ENCODE measurements at places on chromosomes 2 and 18.

- no peak for DNase-seq
Observed at GRCh38 chr2:232628466-232629128, 4.8 kb upstream of the EFHD1 start.

DNA sequence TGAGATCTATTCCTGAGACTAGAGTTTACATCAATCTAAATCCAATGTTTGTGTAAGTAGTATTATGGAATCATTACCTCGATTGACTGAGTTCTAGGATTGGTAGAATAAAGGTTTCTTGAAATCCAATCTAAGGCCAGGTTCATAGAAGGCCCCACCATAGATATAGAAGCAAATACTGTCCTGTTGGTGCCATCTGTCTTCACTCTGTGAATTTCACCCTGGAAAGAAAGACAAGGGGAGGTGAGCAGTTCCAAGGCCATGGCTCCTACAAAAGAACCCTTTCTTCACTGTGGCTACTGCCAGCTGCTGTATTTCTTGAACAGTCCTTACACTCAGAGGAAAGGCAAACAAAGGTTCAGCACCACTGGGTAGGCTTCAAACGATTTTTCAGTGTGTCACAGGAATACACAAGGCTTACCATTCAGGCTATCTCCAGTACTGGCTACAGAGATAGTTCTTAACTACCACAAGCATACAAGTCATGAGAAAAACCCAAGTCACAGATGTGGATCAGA lies 137.0 kb downstream of the LRP2 start:
- DNase-seq = no peak

GRCh38 chr2:220224691-220225543 lies 597.5 kb downstream of the SLC4A3 start:
- DNase-seq = no peak

DNA sequence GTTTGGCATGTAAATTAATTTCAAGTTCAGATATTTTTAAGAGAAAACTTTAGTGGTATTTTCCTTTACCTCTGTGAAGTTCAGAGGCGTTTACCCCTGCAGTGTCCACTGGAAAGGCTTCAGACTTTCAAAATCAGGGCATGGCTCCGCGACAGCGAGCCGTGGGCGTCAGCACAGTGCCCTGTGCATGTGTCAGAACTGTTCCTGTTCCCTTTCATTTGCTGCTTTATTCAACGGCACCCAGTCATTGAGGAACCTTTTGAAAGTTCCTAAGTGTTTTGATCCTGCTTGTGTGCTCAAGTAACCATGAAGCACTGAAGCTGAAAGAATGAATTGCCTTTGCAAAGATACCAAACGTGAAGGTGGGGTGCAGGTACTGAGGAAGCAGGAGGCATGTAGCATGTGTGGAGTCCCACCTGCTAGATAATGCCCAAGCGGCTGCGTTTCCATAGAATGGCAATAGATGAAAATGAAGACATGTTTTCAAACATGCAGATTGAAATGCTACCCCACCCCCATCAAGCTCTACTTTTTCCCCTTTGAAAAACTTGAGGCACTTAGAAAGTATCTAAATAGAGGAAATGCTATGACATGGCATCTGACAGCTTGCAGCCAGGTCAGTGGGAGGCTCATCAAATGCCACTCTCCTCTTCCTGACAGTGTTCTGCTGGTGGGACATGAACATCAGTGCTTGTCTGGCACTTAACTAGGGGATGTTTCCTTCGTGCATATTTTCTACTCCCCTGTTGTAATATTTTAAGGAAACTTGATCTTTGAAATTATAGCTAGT lies 148.6 kb downstream of the ZNF236 start:
- DNase-seq = no peak

DNA sequence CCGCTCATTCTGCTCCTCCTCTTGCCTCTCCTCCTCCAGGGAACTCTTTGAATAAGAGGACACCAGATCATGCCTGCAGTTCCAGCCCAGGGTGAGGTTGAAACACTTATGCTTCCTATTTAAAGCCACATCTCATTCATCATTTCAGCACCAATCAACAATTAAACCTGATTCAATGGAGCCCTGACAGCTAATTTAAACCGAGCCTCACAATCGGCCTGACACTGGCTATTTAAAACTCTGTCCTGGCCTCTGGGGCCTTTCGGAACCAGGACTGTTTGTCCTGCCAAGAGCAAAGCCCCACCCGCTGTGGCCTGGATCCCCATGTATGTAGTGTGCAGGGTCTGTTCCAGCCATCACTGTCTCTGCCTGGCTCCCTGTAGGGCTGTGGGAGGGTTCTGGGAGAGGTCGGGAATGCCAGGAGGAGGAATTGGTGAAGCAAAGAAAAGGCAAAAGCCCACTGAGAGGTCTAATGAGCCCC lies 97.4 kb downstream of the MCFD2 start:
- DNase-seq = no peak

GRCh38 chr2:168030862-168031624 lies 216.4 kb downstream of the STK39 start:
- peak; percentile 63 for DNase-seq

GRCh38 chr2:167940734-167941507 lies 306.5 kb downstream of the STK39 start:
- DNase-seq = no peak

GRCh38 chr2:105294046-105294445 lies 35.5 kb downstream of the TGFBRAP1 start:
- no peak for DNase-seq

GRCh38 chr2:67712484-67712883 lies 315.4 kb downstream of the ETAA1 start:
- no peak for DNase-seq

DNA sequence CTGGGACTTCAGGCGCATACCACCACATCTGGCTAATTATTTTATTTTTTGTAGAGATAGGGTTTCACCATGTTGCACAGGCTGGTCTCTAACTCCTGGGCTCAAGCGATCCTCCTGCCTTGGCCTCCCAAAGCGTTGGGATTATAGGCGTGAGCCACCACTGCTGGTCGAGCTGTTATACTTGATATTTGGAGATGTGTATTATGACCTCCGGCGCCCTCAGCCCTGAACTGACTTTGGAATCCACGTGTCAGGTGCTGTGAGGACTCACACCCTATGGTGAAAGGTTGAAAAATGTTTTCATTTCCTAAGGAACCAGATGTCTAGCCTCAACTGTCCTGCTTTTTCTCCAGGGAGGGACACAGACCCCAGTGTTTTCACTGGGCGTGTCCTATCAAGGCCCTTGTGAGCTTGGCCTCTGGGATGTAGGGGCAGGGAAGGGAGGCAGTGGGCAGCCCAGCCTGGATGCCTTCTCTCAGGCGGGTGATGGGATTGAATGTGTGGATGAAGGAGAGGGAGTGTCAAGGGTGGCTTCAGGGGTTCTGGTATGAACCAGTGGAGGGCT lies 56.4 kb upstream of the HAAO start:
- DNase-seq = no peak

All from activated CD4-positive, alpha-beta T cell treated with anti-CD3 and anti-CD28 coated beads, Interleukin-10, Interleukin-2, amounts not matched to agents 100 ng/mL and 50 ng/mL, durations not matched to agents 16 hours and 8 hours (primary cell).